ENCODE measurements at places on chromosomes 6 and 20.

- DNase-seq, result no peak
Observed at GRCh38 chr6:129368076-129368475, 341.9 kb downstream of the ARHGAP18 start.

DNA sequence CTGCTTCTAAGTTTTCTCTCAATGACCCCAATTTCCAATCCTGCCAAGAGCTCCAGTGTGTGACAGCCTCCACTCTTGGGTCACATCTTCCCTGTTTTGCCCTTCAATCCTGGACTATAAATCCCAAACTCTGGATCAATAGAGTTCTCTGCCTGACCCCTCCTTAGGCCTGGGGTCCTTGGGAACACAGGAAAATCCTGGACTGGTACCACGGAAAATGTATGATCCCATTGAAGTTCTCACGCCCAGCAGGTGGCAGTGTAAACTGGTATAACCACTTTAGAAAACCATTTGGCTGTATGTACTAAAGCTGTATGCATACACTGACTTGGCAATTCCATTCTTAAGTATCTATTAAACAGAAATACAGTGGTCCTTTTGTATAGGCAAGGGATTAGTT, 98.0 kb downstream of the SNAP25 start:
- no peak for DNase-seq

DNA sequence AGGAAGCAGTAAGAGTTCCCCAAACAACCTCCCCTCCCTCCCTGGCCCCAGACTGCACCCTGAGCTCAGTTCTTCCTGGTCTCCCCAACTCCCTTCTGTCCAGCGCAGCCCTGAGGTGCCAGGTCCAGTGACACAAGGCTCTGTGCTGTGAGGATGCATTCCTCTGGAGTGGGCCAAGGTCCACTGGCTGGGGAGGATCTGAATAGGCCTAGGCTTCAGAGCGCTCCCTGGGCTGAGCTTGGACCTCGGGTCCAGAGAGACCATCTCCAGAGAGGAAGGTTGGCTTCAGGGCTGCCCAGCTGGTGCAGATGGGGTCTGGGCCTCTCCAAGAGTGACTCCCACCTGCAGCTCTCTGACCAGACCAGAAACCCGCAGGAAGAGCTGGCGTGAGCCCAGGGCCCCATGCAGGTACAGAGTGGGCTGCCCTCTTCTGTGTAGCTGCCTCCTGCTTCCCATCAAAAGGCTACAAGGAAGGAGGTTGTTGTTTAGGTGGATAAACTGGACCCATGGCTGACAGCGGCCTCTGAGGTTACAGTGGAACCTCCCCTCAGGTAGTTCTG, 52.3 kb upstream of the MLN start:
- DNase-seq, result no peak

- no peak for DNase-seq
Observed at GRCh38 chr6:151341476-151342195, 49.7 kb downstream of the ZBTB2 start.

GRCh38 chr20:38187517-38187916, 22.4 kb upstream of the TGM2 start:
- no peak for DNase-seq

DNA sequence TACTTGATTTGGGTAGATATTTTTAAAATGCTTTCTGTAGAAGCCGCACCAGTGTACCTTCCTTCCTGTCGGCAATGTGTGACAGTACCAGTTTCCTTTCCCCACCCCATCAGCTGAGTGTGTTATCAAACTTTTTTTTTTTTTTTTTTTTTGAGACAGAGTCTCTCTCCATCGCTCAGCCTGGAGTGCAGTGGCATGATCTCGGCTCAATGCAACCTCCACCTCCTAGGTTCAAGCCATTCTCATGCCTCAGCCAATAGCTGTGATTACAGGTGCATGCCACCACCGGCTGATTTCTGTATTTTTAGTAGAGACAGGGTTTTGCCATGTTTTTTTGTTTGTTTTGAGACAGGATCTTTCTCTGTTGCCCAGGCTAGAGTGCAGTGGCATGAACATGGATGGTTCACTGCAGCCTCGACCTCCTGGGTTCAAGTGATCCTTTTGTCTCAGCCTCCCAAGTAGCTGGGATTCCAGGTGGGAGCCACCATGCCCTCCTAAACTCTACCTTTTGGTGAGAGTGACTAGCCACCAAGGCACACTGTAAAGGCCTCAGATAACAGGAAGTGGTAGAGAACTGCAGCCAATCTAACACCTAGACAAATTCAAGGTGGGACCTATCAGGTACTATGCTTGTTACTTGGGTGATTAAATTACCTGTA, 26.5 kb upstream of the ZBTB22 start:
- DNase-seq, result peak; percentile 50

DNA sequence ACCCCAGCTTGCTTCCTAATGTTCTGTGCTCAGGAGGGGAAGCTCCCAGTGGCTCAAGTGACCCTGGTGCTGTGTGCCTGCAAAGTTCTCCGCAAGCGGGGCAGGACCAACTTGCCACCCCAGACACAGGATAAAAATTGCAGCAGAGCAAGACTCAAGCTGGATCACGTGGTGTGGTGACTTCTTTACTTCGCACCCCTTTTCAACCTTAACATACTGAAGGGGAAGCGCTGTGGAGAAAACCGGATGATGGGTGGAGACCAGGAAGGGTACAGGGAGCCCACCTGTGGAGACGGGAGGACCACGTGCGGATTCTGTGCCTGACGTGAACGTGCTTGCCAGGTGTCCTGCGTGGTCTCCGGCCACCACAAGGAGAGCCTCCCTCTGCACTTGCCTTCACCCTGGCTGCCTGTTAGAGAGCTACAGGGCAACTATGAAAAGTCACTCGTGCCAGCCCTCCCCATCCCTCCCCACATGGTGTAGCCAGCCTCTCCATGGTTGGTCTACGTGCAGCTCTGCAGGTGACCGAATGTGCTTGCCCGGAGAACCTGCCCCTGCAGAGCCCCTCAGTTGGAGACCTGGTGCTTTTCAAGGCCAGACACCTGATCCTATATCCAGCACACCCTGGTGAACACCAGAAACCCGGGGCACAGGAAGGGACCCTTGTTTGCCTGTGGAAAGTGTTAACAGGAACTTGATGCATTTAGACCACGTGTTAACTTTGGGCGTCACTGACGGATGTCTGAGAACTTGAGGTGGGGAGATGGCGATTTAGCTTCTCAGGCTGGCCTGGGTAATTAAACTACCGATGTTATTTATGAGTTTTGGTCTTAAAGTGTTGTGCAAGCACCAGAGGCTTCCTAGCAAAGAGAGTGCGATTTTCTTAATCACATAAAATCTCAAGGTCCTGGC, 23.9 kb upstream of the DACT2 start:
- DNase-seq, result no peak

DNA sequence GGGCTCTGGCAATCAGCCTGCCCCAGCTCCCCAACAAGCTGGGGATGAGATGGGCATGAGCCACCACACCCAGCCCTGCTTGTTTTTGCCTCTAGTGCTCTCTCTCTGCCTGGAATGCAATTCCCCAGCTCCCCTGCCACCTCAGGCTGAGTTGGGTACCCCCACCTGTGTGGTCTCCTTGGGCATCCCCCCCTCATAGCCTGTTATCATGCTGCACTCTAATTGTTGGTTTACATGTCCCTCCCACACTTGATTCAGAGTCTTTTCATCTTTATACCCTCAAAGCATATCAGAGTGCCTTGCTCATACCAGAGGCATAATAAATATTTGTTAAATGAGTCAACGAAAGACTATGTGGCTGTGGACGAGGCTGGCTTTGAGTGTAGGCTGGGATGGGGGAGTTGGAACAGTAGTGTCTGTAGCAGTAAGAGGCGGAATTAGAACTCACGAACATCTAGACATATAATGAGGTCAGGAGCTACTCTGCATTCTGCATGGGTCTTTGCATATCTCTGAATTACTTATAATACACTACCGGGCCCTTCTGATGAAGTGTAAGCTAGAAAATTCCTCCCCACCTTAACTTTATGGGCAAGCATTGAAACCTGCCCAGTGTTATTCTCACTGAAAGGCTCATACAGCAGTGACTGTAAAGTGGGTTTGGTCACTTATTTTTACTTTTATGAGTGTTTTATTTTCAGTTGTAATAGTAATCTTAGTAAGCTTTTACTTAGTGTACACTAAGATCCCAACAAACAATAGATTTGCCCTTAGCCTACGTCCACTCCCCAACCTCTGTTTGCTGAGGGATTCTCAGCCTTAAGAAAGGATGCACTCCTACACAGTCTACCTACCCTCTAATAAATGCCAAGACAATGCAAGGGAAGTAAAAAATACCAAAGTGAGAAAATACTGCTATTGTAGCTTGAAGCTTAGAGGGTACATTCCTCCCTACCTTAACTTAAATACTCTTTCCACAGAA, 58.7 kb downstream of the EDN1 start:
- no peak for DNase-seq

GRCh38 chr20:10079964-10080363, 45.2 kb downstream of the ANKEF1 start:
- no peak for DNase-seq

DNA sequence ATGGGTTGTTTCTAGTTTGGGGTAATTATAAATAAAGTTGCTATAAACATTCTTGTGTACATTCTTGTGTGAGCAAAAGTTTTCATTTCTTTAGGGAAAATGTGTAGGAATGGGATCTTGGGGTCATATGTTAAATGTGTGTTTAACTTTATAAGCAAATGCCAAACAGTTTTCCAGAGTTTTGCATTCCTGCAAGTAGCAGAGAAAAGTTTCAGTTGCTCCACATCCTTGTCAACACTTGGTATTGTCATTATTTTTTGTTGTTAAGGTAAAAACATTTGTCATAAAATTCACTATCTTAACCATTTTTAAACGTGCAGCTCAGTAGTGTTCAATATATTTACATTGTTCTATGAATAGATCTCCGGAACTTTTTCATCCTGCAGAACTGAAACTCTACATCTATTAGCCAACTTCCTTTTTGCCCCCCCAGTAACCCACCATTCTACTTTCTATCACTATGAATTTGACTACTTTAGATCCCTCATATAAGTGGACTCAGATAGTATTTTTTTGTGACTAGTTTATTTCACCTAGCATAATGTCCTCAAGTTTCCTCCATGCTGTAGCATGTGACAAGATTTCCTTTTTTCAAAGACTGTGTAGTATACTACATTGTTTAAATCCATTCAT, 48.4 kb downstream of the PHACTR2 start:
- DNase-seq, result no peak

- no peak for DNase-seq
Observed at GRCh38 chr6:110486756-110487155, 10.3 kb upstream of the SLC22A16 start.

- no peak for DNase-seq
Observed at GRCh38 chr6:128305976-128306375, 214.4 kb downstream of the PTPRK start.

DNA sequence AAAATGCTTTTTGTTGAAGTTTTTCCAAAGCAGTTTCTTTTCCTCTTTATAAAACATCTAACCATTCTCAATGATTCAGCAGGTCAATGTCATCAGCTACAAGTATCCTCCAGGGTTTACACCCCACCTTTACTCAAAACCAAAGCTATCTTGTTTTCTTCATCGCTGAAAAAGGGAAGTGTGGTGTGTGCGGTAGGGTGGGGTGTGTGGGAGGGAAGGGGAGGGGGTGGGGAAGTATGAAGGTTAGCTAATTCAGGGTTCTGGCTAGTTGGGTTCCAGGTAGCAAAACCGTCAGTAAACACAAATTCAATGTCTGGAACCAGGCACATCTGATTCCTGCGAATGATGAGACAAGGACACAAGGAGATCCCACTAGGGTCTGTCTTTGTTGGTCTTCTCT, 189.6 kb downstream of the GJA10 start:
- peak; percentile 37 for DNase-seq

DNA sequence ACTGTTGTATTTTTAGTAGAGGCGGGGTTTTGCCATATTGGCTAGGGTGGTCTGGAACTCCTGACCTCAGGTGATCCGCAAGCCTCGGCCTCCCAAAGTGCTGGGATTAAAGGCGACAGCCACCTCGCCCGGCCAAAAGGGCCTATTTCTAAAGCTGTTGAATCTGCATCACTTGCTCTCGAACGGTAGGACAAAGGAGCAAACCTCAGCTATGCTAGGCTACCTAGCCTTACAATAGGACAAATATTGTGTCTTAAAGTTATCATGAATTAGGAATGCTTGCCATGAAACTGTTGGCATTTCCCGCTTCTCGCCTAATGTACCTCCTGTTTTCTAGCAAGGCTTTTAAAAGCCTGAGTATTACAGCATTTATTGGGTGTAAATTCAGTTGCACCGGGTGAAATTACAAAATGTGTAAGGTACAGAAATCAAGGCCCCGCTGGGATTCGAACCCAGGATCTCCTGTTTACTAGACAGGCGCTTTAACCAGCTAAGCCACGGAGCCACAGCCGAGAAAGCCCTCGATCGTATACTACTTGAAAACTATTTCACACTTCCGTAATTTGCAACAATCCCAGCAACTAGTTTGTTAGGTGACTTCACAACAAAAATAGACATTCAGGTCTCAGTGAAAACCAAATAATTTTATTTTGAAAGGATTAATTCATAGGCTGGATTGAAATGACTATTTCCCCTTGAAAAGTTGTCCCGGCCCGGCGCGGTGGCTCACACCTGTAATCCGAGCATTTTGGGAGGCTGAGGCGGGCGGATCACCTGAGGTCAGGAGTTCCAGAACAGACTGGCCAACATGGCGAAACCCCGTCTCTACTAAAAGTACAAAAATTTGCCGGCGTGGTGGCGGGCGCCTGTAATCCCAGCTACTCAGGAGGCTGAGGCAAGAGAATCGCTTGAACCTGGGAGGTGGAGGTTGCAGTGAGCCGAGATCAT, 211.6 kb upstream of the ZNF184 start:
- no peak for DNase-seq

DNA sequence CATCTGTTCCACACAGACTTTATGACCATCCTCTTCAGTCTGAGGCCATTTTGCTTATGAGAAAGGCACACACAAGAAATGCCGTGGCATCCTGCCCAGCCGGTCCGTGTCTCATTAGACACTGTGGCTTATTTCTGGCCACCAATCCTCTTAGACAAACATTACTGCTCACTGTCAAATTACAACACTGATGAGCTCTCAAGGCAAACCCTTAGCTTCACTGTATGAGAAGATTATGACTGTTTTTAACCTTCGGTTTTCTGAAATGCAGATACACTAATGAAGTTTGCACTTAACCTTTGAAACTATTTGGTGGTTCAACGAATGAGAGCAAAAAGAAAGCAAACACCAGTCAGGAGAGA, 50.5 kb upstream of the DST start:
- DNase-seq, result no peak

- no peak for DNase-seq
Observed at GRCh38 chr6:156925026-156925425, 147.8 kb downstream of the ARID1B start.

DNA sequence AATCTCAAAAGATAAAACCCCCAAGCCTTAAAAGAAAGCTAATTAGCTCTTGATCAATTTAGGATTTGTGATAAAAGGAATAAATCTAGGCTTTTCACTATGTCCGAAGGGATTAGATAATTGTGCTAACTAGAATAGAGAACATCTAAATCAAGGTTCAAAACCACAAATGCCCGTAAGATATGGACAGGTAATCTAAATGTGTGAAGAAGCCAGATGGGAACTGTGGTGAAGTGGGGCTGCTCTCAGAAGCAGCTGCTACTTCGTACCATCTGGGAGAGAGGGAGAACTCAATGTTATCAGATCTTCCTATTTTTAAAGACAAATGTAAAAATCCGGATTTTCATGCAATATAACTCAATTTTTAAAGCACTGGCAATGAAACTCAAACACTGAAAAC, 44.2 kb downstream of the NCOA6 start:
- DNase-seq, result no peak

GRCh38 chr20:37541326-37541725, 13.7 kb upstream of the BLCAP start:
- no peak for DNase-seq
